ENCODE measurements at places on chromosomes 2 and 18.

DNA sequence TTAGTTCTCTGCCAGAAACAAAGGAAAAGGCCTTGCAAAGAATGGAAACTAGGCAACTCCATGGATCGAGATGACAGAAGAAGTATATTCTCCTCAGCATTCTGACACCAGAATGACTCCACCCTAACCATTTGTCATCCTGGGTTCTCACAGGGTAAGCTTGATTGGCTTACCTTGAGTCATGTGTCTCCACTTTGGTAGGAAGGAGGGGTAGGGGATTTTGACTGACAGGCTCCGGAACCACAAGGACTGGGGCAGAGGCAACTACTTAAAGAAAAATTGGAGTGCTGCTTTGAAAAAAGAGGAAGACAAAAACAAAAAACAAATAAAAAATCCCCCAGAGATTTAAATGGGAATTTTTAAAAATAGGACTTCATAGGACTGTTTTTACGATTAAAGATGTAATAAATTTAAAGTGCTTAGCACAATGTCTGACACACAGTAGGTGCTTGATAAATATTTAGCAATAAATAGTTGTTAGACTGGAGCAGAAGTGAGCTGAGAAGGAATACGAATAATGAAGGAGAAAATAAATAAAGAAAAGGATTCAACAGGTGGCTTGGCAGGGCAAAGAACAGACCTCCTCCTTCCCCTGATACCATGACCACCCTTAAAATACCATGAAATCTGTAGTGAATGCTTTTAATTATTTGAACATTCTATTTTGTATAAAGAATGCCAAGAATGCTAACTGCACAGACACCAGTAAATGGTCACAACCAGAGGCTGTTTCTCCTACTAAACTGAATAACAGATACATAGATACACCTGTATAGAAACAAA, 230.2 kb downstream of the CDCA7 start:
- no peak for DNase-seq

GRCh38 chr2:38720613-38721241, 30.4 kb downstream of the SRSF7 start:
- no peak for DNase-seq

- DNase-seq: no peak
Observed at GRCh38 chr2:147525819-147526489, 318.9 kb upstream of the ACVR2A start.

- DNase-seq: no peak
Observed at GRCh38 chr18:62435435-62436031, 87.3 kb upstream of the ZCCHC2 start.

GRCh38 chr18:8686611-8687010, 18.7 kb upstream of the MTCL1 start:
- no peak for DNase-seq

GRCh38 chr2:112949456-112949855, 28.4 kb upstream of the IL36G start:
- DNase-seq: no peak

DNA sequence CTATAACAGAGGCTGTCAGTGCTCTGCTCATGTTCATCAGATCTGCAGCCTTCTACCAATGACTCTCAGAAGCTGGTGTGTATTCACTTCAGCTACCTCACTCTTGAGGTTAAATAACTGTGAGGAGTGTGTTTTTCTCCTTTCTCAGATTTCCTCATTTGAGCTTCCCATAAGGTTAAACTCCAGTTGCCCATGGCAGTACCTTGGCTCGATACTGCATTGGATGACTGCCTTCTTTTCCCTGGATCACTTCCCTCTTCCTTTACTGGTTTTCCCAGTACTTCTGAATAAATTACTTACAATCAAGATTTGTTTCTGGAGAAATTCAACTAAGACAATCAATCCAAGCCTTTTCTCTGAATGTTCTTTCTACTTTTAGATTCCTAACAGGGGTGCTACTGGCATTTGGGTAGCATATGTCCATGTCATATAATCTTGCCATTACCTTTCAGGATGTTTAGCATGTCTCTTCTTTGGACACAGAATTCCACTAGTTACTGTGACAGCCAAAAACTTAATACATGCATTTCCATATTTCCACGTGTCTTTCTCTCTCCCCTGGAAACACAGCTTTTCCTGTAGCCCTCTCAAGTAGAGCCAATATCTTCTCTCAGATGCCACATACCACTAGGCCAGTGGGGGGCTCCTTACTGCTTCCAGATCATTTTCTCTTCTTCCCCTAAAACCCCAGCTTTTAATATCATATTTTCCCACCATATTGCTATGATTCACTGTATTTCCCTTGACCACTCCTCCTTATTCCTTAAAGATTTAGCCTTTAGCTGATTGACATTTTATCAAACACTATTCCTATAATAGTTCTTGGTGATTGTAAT, 15.0 kb upstream of the SPOPL start:
- DNase-seq: no peak

DNA sequence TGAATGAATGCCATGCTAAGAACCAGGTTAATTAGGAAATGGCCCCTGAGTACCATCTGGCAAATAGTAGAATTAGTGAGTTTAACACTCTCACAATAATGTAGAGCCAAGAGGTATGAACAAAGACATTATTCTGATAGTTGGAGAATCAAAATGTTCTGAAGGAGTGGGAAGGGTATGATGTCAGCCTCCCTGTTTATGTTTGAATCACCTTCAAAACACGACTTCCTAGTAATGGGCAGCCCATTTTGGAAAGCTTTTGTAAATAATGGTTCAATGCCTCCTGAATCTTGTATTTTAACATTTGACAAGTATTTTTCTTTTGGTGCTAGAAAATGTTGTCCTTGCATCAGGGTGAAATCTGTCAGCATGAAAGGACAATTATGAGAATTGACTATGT, 108.3 kb downstream of the DSEL start:
- no peak for DNase-seq

DNA sequence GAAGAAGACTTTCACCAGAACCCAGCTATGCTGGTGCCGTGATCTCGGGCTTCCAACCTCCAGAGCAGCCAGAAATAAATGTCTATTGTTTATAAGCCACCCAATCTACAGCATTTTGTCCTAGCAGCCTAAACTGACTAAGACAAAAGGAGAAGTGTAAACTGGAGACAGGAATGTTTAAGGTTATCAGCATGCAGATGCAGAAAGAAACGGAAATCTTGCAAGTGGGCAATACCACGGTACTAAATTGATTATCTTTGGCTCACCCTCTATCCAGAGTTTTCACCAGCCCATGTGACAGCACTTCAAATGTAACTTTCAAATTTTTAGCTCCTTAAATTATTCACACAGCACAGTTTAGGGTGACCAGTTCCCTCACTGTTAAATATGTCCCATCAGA, 5.7 kb upstream of the CAPN14 start:
- no peak for DNase-seq

Measured in stimulated activated CD8-positive, alpha-beta memory T cell treated with anti-CD3 and anti-CD28 coated beads, Interleukin-7, amount 100 ng/mL, for 1 hour (primary cell).